ENCODE measurements at places on chromosomes 6 and 20.

DNA sequence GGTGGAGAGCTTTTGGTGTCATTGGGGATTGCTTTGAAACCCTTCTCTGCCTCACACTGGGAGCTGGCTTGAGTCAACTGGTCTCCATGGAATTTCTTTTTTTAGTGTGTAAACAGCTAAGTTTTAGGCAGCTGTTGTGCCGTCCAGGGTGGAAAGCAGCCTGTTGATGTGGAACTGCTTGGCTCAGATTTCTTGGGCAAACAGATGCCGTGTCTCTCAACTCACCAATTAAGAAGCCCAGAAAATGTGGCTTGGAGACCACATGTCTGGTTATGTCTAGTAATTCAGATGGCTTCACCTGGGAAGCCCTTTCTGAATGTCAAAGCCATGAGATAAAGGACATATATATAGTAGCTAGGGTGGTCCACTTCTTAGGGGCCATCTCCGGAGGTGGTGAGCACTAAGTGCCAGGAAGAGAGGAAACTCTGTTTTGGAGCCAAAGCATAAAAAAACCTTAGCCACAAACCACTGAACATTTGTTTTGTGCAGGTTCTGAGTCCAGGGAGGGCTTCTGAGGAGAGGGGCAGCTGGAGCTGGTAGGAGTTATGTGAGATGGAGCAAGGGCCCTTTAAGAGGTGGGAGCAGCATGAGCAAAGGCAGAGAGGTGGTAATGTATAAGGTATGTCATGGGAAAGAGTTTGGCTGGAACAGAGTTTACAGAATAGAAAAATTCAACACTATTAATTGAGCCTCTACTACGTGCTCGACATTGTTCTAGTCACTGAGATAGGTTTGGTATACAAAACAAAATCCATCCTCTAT, 31.2 kb downstream of the SRSF3 start:
- DNase-seq, result no peak

GRCh38 chr6:89411145-89412070, 665 bp downstream of the RRAGD start:
- DNase-seq, result no peak

DNA sequence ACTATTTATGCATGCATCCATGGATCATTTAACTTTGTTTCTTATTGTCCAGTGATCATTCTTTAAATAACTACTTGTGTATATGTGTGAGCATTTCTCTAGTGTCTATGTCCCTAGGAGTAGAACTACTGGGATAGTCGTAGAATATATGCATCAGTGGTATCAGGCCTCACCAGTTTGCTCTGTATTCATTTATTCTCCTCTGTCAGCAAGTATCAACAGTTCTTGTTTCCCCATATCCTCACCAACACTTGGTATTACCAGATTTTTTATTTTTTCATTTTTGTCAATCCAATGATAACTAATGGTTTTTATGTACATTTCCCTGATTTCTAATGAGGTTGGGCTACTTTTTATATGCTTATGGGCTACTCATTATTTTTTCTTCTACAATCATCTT, 27.9 kb downstream of the CTNNBL1 start:
- no peak for DNase-seq

GRCh38 chr6:130473886-130474285, 108.1 kb downstream of the TMEM200A start:
- DNase-seq, result no peak

GRCh38 chr20:17871181-17871580, 97.4 kb downstream of the SNX5 start:
- no peak for DNase-seq

GRCh38 chr20:59940956-59941294, 736 bp downstream of the FAM217B start:
- DNase-seq, result no peak

- DNase-seq, result no peak
Measured at GRCh38 chr6:24799541-24799915, 811 bp upstream of the ARMH2 start.

GRCh38 chr6:36110050-36110449, 20.3 kb upstream of the MAPK13 start:
- no peak for DNase-seq

- DNase-seq, result no peak
Measured at GRCh38 chr6:1118287-1118647, 193.6 kb upstream of the FOXQ1 start.

DNA sequence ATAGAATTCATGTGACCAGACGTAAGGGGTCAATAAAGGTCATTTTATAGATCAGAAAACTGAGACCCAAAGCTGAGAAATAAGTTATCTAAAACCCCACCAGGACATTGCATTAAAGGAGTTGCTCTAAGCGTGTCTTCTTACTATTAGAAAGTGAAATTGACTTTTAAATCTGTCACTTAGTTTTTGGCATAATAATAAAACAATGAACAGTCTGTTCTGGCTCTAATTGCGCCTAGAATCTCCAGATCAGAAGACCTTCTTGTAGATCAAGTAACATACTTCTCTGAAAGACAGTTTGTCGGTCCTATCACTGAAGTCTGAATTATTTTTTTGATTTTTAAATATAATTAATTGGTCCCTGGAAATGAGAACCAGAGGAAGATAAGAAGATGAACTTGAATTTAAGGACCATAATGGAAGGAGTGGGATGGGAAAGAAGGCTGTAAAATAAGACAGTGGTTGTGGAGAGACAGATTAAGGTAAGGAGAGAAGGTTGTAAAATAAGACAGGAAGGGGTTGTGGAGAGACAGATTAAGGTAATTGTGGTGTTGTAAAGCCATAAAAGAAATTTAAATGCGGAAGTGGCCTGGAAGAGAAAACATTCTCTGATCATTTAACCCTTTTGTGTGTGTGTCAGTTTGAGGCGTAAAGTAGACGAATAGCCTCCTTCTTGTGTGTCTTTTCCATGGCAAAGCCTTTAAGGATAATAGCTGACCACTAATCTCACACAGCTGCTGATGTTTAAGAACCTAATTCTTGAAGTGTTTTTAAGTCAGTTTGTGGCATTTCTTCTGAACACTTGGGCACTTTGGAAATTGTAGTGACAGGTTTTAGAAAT, 20.1 kb downstream of the TOP1 start:
- DNase-seq, result no peak

- no peak for DNase-seq
Measured at GRCh38 chr6:144969154-144969553, 684.0 kb downstream of the UTRN start.

DNA sequence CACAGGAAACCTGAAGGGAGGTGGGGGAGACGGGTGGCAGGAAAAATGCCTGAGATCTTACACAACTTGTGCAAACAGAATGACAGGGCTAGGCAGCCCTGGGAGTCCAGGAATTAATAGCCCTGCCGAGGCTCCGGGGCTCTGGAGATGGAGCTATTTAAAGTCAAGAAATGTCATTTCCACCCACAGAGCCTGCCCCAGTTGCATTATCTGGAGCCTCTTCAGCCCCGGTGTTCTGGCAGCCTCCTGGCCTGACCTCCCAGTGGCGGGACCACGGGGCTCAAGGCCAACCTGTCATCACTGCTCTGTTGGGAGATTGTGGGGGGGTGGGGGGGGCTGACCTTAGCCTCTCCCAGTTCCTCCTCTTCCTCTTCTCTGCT, 28.5 kb upstream of the SCUBE3 start:
- DNase-seq, result no peak

DNA sequence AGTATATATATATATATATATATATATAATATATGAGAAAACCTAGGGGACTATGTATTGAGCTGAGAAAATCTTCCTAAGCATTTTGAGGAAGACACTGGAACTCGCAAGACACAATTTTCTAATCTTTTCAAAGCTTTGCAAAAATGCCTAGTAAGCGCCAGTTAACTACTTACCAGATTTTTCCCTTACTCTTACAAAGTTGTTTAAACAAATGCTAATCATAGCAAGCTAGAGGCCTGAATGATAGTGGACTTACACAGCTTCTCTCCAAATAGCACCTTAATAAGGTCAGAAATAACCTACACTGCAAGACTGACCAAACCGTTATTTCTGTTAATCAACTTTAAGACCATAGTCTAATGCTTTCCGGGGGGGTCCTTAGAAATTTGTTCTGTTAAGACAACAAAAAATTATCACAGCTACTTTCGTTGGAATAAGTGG, 56.1 kb upstream of the HFE start:
- no peak for DNase-seq

- DNase-seq, result no peak
Measured at GRCh38 chr6:20577173-20577688, 43.0 kb downstream of the CDKAL1 start.

DNA sequence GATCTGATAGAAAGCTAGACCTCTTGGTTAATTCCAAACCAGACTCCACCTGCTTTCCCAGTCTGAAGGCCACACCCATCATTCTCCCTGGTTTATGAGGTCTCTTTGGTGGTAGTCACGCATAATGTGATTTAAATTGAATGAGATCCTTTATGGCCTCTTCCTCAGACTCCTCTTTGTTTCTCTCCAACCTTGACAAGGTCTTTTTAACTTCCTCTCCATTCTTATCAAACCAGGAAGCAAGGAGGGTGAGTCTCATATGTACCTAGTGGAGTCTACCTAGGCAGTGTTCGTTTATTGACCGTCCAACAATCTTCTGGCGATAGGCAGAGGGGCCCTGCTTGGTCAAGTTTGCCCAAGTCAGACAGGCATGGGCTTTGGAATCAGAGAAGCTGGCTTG, 184.2 kb upstream of the LAMP5 start:
- DNase-seq, result no peak

GRCh38 chr20:61757678-61758563, 307.8 kb downstream of the TAF4 start:
- DNase-seq, result no peak

DNA sequence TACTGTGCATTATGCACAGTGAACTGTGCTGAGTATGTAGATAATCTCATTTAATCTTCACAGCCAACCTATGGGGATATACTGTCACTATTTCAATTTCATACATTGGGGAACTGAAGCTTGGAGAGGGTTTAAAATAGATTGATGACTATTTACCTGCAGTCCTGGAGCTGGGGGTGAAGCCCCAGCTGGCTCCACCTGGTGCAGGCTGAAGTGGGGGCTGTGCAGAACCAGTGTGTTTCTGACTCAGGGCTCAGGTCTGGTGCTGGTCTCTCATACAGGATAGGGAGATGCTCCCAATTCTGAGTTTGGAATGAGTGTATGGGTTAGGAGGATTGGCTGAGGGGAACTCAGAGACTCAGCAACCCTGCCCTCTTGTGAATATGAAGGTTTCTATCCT, 176.1 kb upstream of the CEP162 start:
- DNase-seq, result no peak

- DNase-seq, result no peak
Measured at GRCh38 chr6:7832904-7833750, 77.5 kb downstream of the TXNDC5 start.

GRCh38 chr20:64156136-64156885, 7.9 kb upstream of the MYT1 start:
- DNase-seq, result no peak

GRCh38 chr6:101758368-101758767, 364.9 kb downstream of the GRIK2 start:
- DNase-seq, result no peak

GRCh38 chr20:44021900-44022299, 107.2 kb downstream of the TOX2 start:
- no peak for DNase-seq

DNA sequence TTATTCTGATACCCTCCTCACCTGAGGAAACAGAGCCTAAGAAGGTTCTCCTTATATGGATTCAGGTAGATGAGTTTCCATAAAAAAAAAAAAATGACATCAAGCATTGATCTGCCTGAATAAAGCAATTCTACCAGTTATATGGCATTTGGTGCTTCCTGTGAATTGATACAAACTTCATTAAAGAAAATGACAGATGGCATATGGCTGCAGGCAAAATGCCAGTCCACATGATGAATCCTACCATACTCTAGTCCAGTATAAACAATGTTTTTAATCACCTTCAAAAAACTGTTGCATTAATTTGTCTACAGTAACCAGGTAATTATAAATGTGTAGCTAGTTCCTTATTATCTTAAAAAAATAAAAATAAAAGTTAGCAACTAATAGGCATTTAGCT, 559.2 kb upstream of the FLRT3 start:
- no peak for DNase-seq

DNA sequence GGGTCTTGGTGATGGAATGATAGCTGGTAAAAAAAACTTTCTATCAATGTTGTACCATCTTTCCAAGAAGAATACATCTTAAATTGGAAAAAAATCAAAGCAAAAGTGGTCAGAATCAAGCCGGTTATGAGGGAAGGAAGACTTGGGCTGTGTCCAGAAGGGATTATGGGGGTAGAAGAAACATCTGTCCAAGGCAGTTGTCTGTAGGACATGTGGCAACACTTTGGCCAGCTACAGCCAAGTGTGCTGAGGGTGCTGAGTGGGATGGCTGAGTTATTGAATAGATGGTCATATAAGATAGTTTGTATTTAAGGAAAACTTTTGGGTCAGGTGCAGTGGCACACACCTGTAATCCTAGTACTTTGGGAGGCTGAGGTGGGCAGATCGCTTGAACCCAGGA, 38.4 kb downstream of the INSM1 start:
- DNase-seq, result no peak

DNA sequence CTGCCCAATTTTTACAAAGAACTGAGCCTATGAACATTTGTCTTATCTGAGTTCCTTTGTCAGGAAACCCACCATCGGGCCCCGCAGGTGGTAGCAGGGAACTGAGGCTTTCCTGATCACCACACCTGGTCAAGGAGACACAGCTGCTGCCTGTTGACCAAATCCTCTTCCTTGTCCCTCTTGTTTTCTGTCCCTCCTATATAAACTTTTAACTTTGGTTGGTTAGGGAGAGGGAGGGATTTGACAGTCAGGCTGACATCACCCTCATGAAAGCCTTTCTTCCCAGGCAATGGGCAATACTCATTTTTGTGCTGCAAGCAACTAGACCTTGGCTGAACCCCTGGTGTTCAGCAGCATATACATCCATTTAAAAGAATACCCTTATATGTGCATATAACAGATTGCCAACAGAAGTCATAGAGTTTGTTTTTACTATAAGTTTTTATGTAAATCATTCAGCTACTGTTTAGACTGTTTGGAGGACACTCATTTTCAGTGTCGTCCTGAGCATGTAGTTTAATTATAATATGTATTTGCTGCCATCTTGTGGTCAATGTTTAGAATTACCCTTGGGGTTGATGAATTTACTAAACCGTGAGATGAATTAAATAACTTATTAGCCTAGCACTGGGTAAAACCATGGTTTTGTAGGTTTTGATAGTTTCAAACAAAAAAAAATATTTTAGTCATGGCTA, 17.0 kb downstream of the CRISP1 start:
- DNase-seq, result no peak

DNA sequence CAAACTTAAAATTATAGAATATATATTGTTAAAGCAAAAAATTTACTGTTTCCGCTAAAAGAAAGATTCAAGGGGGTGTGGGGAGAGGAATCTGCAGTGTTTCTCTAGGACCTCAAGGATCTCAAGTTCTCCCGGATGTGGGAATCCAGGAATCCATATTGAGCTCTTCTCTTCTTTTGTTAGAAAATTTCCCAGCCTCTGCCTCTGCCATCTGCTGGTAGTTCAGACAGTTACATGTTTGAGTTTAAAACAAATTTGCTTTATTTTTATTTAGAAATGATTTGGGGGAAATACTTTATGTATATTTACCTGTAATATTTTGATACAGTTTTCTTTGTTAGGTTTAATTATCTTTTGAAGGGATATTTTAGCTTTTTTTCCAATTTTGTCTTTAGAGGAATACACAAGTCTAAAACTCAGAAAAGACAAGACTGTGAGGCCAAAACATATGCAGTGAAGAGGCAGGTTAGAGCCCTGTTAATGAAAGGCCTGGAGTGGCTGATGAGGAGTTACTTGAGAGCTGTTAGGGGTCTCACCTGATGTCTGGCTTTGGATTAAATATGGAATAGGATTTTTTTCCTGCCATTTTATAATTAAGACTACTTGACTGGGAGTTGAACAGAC, 268.8 kb downstream of the ARID1B start:
- DNase-seq, result no peak
